ENCODE measurements at places on chromosomes 2 and 18.
A peak's percentile ranks its signal among the peaks of the same experiment; 100 is the strongest.

GRCh38 chr18:37282386-37283037 lies 283.1 kb downstream of the CELF4 start:
- DNase-seq = no peak

DNA sequence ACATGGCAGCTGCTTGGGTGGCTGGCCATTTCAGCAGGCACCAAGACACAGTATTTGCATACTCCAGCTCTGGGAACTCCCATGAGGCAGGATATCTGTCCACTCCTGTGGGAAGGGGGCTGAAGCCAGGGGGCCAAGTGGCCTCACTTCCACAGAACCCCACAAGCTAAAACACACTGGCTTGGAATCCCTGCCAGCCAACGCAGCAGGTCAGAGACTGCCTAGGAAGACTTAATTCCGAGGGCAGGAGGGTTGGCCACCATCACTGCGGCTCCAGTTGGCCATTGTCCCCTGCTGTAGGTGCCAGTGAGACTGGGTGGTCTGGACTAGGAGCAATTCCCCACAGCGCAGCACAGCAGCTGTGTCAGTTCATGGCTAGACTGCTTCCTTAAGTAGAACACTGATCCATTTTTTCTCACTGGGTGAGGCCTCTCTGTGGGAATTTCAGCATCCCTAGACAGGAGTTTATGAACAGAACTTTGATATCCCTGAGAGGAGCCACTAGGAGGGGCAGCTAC lies 52.0 kb downstream of the SPAG16 start:
- no peak for DNase-seq

GRCh38 chr2:215885536-215885935 lies 127.8 kb downstream of the MREG start:
- DNase-seq = no peak

DNA sequence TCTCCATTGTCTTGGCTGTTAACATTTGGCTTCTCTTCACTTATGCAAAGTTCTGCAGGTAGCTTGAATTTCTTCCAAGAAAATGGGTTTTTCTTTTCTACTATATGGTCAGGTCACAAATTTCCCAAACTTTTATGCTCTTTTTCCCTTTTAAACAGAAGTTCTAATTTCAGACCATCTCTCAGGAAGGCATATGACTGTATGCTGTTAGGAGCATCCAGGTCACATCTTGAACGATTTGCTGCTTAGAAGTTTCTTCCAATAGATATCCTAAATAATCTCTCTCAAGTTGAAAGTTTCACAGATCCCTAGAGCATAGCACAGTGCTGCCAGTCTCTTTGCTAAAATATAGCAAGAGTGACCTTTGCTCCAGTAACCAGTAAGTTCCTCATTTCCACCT lies 932.5 kb downstream of the DPP10 start:
- no peak for DNase-seq

DNA sequence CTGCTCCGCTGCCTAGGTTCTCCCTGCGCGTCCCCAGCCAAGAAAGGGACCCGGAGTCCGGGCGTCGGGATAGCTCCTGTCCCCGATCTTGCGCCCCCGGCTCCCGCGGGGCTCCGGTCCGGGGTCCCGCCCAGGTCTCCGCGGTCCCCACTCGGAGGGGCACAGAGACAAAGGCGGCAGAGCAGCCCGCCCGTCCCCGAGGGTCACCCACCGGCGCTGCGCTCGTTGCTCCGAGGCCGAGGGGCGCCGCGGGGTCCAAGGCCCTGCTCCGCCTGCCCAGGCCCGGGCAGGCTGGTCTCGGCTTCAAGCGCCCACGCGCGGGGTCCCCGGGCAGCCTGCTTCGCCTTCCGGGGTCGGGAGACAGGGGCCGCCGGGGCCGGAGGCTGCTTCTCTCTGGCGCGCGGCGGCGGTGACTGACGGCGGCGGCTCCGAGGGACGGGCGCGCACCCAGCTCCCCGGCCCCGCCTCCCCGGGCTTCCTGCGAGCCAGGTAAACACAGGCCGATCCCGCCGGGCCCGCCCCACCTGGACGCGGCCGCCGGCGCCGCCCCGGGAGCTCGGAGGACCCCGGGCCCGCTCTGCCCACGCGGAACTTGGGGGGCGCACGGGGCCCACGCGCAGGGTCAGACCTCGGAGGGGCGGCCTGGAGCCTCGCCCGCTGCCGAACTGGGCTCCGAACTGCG lies at the start of gene MBP:
Gene MBP (minus strand): TSS at position 415 of the 682 bp plus-strand sequence. CDS start 27,522 bp downstream, outside the sequence.
- DNase-seq = no peak

GRCh38 chr2:25701801-25702200 lies 28.4 kb upstream of the DTNB start:
- no peak for DNase-seq

- no peak for DNase-seq
Measured at GRCh38 chr2:147099845-147100244, 745.0 kb upstream of the ACVR2A start.

DNA sequence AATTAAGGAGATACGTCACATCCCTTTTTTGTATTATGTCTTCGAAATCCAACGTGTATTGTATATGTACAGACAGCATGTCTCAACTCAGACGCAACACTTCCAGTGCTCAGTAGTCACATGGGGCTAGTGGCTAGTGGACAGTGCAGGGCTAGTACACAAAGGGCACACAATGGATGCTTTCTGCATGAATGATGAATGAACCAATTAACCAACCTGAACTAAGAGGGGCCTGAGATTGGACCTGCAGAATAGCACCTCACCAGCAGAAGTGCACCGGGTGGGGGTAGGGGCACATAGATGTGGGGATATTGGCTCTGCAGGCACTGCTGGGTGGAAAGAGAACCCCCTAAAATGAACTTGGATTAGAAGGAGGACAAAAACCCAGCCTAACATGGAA lies 20.7 kb downstream of the ST8SIA5 start:
- DNase-seq = no peak

GRCh38 chr2:134783912-134784311 lies 54.5 kb upstream of the ACMSD start:
- DNase-seq = no peak

- DNase-seq = no peak
Measured at GRCh38 chr2:69933839-69934613, 19.1 kb downstream of the MXD1 start.

DNA sequence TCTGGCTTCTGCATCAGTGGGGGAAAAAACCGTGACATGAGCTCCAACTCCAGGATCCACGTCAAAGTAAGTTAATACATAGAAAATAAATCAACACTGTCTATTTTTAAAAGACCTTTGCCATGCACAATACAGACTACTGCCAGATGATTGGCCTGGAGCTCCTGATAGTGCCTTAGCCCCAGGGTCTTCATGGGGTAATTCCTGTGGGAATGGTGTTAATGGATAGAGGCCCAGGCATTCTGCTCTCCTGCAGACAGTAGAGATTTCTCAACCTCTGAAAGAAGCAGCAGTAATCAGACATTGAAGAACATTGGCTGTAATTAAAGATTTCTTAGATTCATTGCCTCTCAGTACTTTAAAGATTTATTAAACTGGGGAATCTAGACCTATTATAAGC lies 4.3 kb upstream of the PLCL1 start:
- no peak for DNase-seq

DNA sequence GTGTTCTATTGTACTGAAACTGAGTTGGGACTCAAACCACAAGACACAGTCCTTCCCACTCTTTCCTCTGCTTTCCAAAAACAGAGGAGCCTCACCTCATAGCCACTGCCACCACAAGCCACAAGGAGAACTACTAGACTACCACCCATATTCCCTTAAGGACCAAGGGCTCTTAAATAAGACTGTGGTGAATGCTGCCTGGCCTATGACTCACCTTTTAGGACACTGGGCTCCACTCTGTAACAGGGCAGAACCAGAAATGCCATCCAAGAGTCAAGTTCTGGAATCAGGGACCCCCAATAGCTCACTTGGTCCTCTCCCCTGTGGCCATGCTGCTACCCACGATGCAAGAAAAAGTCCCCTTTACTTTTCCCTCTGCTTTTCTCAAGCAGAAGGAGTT lies 851.4 kb downstream of the BCL11A start:
- DNase-seq = no peak

DNA sequence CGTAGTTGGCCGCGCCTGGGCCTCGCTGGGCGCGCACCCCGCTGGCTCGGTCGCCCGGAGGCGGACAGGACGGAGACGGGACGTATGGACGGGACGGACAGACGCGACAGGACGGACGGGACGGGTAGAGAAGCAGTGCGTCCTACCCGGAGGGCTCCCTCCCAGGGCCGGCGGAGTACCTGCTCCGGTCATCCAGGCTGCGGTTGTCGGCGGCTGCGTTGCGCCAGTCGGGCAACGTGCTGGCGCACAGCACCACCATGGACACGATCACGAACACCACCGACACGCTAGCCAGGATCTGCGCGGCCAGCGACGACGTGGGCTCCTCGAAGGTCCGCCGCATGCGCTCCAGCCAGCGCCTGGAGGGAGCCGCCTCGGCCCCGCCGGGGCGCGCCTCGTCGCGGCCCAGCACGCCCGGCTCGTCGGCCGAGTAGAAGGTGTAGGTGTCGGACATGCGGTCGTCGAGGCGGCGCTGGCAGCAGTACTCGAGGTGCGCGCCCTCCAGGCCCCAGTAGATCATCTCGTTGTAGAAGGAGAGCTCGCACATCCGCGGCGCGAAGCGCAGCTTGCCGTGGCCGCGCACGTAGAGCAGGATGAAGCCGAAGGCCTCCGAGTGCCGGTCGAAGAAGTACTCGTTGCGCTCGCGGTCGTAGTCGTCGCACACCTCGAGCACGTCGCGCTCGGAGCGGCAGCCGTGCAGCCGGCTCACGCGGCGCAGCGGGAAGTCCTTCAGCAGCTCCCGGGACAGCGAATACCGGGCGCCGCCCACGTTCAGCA lies 903 bp downstream of the KCNG3 start:
- DNase-seq = no peak

- DNase-seq = no peak
Measured at GRCh38 chr2:98477036-98477435, 32.4 kb downstream of the INPP4A start.

GRCh38 chr2:18501156-18501555 lies 59.3 kb downstream of the RDH14 start:
- no peak for DNase-seq

DNA sequence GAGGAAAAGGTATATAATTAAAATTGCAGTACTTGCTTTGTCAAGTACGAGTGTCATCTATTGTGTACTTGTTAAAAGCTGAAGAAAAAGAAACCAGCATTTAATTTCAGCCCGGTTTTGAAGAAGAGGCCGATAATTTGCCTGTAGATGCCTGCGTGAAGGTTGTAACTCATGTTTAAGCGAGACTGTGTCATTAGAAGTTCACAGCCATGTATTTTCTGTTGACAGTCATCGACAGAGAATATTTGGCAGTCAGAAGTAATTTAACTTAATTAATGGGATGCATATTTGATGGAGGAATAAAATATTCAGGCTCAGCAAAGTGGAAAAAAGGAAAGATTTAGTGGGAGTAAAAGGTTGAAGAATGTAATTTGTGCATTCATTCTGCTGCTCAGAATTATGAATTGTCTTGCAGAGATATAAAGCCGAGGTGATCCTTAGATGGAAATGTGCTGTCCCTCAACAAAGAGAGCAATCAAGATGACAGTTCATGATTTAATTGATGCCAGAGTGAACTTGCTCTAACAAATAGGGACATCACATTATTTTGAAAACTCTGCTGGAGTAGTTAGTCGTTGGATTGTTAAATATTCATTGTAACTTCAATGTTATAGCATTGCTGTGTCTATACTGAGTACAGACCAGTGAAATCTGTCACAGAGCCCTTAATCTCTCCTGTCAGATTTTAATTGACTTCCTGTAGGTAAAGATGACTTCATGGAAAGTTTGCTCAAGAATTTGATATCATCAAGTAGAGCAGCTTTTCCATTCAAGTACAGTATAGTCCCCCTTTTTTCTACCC lies 53.9 kb downstream of the ZNF407 start:
- no peak for DNase-seq

DNA sequence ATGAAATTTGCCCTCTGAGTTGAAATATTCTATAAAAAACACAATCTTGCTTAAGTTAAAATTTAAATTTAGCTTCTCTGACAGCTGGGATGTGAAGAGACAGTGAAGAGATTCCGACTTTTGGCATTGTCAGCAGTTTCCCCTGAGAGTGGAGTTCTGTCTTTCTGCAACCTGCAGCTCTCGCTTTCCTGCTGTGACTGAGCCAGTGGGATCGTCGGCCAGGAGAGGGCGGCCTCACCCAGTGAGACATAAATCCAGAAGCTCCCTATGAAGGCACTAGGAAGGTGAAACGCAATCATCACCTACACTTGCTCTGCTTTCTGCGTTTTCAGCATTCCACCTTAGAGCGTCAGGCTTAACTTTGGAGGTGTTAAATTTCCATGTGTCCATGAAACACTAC lies 75.4 kb upstream of the HNMT start:
- DNase-seq = peak; percentile 33

DNA sequence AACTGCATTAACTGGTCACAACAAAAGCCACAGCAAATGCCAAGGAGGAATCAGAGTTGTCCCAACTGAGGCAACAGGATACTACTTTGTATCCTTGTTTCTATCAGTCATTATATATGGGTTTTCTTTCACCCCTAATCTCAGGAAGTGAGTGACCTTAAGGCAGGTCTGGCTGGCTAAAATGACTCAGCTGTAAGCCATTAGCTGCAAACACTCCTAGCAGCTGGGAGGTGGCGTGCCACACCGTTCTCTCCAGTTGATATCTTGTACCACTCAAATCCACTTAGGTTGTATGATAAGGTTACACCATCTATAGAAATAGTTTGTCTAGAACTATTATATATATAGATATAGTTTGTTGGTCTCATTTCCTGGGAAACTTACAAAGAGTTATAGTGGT lies 171.1 kb upstream of the MC4R start:
- DNase-seq = no peak

DNA sequence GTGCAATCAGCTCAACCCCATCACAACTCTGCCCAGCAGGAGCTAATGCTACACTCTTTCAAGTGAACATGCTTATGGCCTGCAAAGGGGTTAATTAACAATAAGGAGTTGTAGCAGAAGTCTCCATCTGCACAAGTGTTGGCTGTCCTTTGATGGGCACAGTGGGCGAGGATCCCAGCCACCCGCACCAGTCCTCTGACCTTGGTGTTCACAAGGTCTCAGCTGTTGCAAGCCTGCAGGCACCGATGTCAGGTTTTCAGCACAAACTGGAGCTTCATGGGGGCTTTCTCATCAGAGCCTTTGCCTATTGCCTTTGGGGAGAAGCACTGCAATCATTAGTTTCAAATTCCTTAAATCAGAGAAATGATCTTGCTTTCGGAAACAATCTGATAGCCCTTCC lies 60.9 kb upstream of the TMEM178A start:
- DNase-seq = no peak

DNA sequence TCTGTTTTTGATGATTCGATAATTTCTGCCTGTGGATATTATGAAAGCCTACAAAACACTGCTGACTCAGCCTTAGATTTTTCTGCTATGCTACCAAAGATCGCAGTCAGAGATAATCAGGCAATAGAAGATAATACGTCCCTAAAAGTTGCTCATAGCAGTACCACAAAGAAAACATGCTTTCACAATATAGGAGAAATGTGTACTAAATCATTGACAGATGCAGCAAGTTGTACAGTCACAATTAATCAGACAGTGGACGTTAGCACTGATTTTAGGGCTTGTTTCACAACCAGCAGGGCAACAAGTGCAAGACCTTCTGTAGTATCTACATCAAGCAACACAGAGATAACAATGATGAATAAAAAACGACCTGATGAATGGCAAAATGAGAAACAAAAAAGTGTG lies 19.5 kb downstream of the RBM44 start:
- no peak for DNase-seq

GRCh38 chr18:78069784-78070664 lies 820.4 kb downstream of the GALR1 start:
- no peak for DNase-seq
